ENCODE measurements at places on chromosomes 11 and 22.

DNA sequence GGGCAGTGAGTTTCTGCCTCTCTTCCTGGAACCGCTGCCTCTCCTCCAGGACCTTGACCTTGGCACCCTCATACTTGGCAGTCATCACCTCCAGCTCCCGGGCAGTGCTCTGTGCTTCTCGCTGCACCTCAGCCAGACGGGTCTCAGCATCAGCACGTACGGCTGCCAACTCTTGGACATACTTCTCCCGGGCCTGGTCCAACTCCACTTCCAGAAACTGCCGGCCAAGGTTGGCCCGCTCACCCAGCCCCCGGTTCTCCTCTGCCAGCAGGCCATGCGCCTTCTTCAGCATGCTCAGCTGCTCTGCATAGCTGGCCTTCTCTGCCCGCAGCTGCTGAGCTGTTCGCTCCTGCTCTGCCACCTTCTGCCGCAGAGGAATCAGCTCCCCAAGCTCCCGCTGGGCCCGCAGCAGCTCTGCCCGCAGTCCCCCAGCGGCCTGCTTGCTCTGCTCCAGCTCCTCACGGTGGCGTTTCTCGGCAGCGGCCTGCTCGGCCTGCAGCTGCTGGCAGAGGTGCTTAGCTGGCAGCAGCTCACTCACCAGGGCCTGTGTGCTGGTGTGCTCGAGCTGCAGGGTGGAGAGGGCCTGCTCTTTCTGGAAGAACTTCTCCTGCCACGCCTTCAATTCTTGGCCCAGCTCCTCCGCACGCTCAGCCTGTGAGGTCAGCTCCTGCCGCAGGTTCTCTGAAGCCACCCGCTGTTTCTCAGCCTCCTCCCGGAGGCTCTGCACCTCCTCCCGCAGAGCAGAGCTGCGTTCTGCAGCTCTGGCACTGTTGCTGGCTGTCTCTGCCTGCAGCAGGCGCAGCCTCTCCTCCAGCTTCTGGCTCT lies 14.4 kb downstream of the IL18BP start:
- DNase-seq, result no peak

GRCh38 chr22:24728790-24729637 lies 45.5 kb downstream of the PIWIL3 start:
- DNase-seq, result no peak

- no peak for DNase-seq
These were observed 8.2 kb downstream of the USP2 start for GRCh38 chr11:119373059-119373920.

- DNase-seq, result no peak
These were observed 14.1 kb downstream of the DEAF1 start for GRCh38 chr11:680970-681369.

DNA sequence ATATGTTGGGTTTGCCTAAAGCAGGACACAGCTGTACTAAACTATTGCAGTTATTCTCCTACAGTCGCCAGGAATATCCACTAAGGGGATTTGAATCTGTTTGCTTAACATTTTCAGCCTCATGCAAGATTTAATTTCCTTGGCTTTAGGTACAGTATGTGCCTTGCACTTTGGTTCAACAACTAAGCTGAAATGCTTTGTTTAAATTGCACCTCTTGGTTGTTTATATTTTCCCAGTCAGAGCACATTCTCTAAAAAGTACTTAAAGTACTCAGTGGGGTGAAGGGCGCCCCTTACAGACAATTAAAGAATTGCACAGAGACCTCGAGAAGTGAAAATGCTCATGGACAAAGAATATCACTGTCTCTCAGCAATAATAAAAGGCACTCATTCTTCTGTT lies 107.8 kb upstream of the MTNR1B start:
- peak; percentile 87 for DNase-seq

DNA sequence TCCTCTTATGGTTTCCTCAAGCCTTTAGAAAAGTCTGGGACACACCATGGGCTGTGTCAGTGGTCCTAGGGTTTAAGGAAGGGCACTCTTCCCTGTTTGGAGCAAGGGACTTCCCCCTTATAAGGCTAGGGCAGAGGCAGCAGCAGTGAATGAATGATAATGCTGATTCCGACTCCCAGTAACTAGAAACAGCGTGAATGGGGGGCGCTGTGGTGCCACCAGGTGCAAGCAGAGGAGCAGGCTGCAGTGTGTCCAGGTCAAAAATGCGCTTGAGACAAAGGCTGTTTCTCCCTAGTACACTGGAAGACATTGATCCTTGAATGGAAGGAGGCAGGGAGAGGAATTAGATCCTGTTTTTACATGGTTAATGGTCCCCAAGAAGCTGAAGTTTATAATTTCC lies 11.6 kb upstream of the RIC3 start:
- DNase-seq, result no peak

GRCh38 chr11:102853956-102854355 lies 10.5 kb upstream of the MMP3 start:
- DNase-seq, result no peak

DNA sequence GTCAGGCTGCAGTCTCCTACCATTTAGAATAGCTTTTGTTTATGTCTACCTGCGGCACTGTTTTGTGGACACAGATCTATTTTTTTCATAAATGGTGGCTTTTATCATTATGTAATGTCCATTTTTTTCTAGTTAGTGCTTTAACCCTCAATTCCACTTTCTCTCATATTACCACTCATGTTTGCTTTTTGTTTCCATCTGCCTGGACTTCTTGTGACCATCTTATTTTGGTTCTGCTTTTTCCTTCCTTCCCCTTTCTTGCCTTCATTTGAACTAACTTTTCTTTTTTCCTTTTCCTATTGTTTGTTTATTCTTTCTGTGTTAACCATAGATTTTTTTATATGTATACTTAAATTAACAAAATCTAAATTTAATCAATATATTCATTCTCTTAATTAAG lies 98.5 kb upstream of the SLC22A12 start:
- DNase-seq, result no peak

GRCh38 chr11:8728563-8728962 lies 46.0 kb downstream of the RPL27A start:
- DNase-seq, result no peak
